Thoracic aorta (tissue), 2 donors: ENCODE measurements at places on chromosomes 11 and 22. TPM values are rescaled to one million over a fixed set of nuclear protein-coding genes. Genes with fewer than 3 reads are reported as not detected.

DNA sequence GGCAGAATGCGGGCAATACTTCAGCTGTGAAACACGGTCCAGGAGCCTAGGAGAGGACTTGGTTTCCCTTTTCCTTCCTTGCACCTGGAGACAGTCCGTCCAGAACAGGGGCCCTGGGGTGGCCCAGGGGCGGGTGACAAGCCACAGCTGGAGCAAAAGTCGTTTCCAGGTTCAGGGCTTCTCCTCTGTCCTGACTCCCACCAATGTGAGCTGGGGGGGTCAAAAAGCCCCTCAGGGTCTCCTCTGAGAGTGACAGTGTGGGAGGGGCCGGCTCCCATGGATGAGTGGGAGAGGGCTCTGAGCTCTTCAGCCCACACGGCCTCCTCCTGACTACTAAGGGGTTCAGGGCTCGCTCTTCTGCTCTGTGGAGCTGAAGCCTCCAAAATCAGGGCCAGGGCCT, 20.1 kb upstream of the ARFGAP3 start:
- DNase-seq, result no peak

DNA sequence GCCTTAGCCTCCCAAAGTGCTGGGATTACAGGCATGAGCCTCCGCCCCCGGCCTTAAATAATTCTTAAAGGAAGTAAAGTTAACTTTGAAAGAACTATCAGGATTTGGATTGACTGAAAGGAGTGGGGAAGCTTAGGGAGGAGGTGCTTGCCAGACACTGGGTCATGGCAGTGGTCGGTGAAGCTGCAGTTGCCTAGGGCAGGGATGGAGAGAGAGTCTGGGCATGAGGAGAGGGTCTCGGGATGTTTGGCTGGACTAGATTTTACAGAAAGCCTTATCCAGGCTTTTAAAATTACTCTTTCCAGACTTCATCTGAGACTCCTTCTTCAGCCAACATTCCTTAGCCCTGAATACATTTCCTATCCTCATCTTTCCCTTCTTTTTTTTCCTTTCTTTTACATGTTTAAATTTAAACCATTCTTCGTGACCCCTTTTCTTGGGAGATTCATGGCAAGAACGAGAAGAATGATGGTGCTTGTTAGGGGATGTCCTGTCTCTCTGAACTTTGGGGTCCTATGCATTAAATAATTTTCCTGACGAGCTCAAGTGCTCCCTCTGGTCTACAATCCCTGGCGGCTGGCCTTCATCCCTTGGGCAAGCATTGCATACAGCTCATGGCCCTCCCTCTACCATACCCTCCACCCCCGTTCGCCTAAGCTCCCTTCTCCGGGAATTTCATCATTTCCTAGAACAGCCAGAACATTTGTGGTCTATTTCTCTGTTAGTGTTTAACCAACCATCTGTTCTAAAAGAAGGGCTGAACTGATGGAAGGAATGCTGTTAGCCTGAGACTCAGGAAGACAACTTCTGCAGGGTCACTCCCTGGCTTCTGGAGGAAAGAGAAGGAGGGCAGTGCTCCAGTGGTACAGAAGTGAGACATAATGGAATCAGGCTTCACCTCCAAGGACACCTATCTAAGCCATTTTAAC, at the start of gene NNMT:
Gene NNMT (plus strand): TSS at position 724 of the 929 bp plus-strand sequence. CDS start 158 bp downstream, at position 882.
- peak; percentile 67 for DNase-seq

DNA sequence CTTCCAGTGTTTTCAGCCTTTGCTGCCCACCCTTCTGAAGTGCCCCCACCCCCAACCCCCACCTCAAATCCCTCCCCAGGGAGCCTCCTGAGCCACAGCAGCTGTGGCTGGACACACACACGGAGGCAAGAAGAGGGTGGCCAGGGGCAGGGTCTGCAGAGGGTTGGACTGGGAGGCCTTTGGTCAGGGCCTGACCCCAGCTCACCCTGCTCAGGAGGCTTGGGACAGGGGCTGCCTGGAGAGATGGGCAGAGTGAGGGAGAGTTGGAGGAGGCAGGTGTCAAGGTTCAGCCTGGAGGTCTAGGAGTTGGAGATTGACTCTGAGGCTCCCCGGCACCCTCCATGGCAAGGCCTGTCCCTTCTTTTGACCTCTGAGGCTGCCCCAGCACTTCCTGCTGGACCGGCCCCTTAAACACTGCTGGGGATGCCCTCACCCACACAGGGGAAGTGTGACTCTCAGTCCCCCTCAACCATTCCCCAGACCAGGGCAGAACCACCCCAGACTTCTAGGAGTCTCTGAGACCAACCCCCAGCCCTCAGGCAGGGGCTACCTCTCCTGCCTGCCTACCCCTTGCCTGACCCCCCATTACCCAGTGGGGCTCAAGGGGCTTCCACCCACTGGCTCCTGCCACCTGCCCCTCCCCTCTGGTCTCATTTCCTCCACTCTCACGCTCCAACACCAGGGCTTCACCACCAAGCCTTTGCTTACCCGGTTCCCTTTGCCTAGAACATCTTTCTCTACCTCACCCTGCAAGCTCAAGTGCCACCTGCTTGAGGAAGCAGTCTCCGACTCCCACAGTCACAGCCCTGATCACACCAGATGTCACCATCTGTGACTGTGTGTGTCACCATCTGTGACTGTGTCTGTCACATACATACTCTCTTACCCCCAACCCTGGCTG, 8.6 kb downstream of the ARAP1 start:
- no peak for DNase-seq

DNA sequence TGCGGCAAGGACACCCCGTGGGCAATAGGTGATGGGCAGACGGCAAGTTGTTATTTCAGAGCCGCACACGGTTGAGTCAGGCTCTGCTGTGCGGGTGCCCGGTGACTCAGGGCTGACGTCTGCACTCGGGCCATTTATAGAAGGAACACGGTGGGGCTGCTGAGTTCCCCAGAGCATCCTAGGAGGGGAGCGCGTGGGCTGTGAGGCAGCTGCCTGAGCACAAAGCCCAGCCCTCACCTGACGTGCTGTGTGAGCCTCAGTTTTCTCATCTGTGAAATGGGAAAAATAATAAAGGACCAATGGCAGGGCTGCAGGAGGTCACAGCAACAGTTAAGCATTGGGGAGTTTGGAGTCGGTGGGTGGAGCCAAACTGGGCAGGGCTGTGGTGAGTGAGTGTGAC, 11.3 kb upstream of the RHOD start:
- DNase-seq, result no peak

GRCh38 chr11:94968334-94968958, 4.9 kb downstream of the CWC15 start:
- DNase-seq, result no peak

DNA sequence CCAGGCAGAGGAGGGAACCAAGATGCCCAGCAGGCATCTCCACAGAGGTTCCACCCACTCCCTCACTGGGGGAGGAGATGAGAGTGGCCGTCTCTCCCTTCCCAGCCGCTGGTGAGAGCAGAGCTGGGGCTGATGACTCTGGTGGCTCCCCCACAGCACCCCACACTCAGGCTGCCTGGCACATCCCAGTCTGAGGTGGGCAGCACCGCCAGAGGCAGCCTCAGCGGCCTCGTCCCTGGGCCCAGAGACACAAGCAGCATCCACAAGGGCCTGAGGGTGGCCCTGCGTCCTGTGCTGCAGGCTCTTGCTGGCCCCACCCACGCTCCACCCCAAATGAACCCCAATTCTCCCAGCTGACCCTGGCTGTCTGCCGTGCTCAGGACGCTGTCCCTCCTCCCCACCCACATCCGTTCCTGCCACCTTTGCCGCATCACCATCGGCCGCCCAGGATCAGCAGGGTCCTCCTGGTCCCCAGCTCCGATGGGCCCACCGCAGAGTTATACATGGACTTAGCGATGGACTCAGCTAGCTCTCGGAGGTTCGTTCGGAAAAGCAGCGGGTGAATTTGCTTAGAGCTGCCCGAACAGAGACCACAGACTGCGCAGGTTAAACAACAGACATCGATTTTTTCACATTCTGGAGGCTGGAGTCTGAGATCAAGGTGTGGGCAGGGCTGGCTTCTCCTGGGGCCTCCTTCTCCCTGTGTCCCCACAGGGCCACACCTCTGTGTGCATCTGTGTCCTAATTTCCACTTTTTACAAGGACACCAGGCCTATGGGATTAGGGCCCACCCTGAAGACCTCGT, 20.2 kb upstream of the CTSD start:
- DNase-seq, result no peak

DNA sequence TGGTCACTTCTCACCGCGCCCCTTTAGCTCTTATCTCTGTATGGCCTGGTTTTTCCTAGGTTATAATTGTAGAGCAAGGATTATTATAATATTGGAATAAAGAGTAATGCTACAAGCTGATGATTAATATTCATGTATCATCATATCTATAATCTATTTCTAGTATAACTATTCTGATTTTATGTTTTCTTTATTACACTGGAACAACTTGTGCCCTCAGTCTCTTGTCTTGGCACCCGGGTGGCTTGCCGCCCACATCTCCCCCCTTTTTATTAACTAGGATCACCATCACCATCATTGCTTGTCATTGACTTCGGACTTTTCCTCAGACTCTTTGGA, 11.0 kb downstream of the OR52K1 start:
- no peak for DNase-seq

DNA sequence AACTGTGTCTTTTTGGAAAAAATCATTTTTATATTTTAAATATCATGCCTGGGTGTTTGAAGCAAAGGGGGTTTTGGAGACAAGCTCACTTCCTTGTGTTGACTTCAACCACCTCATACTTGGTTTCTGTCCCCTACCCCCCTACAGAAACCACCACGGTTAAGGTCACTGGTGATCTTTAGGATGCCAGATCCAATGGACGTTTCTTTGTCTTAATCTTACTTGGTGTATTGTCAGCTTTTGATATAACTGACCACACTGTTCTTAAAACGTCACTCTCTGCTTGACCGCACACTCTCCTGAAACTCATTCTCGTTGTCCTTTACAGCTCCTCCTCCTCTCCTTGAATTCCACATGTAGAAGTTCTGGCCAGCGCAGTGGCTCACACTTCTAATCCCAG, 34.8 kb upstream of the SWAP70 start:
- DNase-seq, result no peak

Gene RIBC2
- total RNA-seq, result 5.1 TPM

Gene NPAS4
- total RNA-seq, result 6.6 TPM

Gene OR51B5
- 0.49 TPM for total RNA-seq
